Motor neuron (in vitro differentiated cells): ENCODE measurements at places on chromosomes 11 and 22. TPM values are rescaled to one million over a fixed set of nuclear protein-coding genes. Genes with fewer than 3 reads are reported as not detected.

MLC1 gene
- 0.10 and 0.11 TPM in 2 replicates for total RNA-seq

OR5B21 gene
- total RNA-seq = 0.36 TPM in 1 of 2 replicates, not detected in the other

CSNK1E gene
- total RNA-seq = 172 and 179 TPM in 2 replicates

KIF18A gene
- total RNA-seq = 11.7 and 12.6 TPM in 2 replicates

PTPRCAP gene
- not detected in 2 replicates for total RNA-seq

CSTF3 gene
- total RNA-seq = 62.4 and 62.7 TPM in 2 replicates
